ENCODE measurements at places on chromosomes 1 and 21. TPM values are rescaled to one million over a fixed set of nuclear protein-coding genes. Genes with fewer than 3 reads are reported as not detected.

DNA sequence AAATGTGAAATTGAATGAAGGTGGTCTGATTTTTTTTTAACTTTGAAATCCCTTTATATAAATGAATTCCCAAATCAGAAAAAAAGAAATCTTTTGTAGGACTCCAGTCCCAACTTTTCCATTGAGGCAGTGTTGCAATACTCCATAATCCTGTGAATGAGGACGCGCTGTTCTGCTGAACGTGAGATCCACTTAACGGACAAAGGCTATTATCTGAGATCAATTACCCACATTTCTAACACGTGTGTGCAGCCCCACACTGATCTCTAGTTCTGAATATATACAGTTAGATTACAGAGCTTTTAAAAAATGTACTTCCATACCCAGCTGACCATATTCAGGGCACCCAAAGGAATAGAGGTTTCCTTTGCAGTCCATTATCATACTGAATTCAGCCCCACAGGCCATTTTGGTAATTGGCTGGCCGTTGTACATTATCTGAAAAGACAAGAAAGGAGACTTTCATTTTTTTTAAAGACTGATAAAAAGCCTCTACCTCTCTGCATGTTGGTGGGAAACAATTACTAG, 19.0 kb downstream of the RCC2 start:
- H3K27me3 ChIP-seq, result no peaks in the 10 kb centered on the region
- H3K27ac ChIP-seq, result no peak overlapping the region
- H3K4me3 ChIP-seq, result no peak overlapping the region
- H3K4me1 ChIP-seq, result no peaks in the 10 kb centered on the region
- H3K36me3 ChIP-seq, result peaks cover 55% of the 10 kb centered on the region
- no peak for DNase-seq

The LCE2A gene
- polyA plus RNA-seq, result 0.12 TPM

GRCh38 chr1:11279630-11280029, 6.6 kb downstream of the UBIAD1 start:
- no peaks in the 10 kb centered on the region for H3K36me3 ChIP-seq
- H3K4me1 ChIP-seq, result peaks cover 6% of the 10 kb centered on the region
- no peak overlapping the region for H3K4me3 ChIP-seq
- no peaks in the 10 kb centered on the region for H3K27me3 ChIP-seq
- no peak for DNase-seq

The KCNT2 gene
- not detected for polyA plus RNA-seq

DNA sequence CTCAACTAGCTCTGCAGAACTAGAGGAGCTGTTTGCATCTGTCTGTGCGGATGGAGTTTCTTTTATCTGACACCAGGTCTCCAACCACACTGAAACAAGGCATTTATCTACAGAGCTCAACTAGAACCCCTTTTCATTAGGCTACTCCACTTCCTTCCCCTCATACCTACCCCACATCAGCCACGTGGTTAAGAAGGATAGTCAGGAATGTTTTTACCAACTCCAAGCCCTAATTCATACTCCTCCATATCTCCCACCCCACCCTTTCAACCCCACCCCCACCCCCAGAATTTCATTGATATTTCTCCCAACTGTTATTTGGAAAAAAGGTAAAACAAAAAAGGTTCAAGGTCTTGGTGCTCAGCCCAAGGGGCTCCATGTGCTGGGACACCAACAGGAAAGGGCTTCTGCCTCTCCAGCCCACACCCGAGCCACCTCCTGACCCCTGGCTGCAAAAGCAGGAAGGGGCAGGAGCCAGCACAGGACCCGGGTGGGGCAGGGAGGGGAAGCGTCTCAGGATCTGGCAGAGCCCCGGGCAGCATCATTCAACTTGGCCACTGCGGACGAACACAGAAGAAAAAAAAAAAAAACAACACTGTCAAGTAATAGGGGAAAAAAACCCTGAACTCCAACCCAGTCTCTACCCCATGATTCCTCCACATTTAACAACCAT, 7.0 kb downstream of the ENSA start:
- H3K4me1 ChIP-seq, result peaks cover 73% of the 10 kb centered on the region
- no peak for DNase-seq
- peak overlapping the region; percentile 64 for H3K27ac ChIP-seq
- H3K4me3 ChIP-seq, result no peak overlapping the region
- H3K36me3 ChIP-seq, result peaks cover 13% of the 10 kb centered on the region

DNA sequence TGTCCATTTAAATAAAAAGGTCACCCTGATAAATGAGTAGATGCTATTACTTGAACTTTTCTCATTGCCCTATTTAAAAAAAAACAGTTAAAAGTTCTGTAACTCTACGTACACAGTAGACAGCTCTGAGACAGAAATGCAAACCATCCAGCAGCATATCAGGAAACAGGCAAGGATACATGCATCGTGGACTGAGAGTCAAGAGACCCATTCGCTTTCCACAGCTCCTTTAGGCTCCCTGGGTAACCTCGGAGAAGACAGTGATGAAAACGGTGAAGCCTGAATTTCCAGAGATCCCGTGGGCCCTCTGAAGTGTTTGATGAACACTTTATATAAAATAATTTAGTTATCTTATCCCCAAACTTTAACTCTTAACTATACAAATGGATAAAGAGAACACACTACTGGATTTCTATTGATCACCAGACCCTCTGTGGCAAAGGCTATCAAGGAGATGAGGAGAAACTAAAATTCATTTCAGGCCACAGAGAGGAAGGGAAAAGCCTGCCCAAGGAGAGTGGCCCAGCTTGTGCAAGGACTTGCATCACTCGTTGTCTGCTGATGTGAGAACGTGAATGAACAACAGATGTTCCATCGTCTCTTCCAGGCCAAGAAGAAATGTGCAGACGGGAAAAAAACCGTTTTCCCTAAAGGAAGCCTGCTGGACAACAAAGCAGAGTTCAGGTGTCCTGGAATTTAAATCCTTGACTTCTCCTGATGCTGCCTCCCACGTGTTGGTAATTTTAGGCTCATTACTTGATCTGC, 131.0 kb downstream of the TGFBR3 start:
- no peaks in the 10 kb centered on the region for H3K4me1 ChIP-seq
- no peaks in the 10 kb centered on the region for H3K27me3 ChIP-seq
- no peaks in the 10 kb centered on the region for H3K36me3 ChIP-seq
- no peak for DNase-seq
- H3K4me3 ChIP-seq, result no peak overlapping the region

DNA sequence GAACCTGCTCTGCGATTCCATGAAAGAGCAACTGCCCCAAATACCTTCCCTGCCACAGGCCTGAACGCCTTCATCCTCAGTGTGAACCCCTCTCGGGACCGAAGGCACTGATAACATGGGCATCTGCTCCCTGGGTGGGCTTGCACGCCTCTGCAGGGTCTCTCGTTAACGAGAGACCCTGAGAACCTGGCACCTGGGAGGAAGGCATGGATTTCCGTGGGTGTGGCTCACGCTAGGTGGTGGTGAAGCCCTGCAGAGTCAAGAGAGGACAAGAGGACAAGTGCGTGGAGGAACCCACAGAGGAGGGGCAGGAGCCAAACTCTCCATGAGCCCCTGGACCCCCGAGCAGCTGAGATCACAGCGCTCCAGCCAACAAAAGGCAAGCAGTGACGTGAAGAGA, 26.8 kb upstream of the COL6A2 start:
- H3K4me1 ChIP-seq, result no peaks in the 10 kb centered on the region
- H3K4me3 ChIP-seq, result no peak overlapping the region

- no peaks in the 10 kb centered on the region for H3K36me3 ChIP-seq
- no peaks in the 10 kb centered on the region for H3K27me3 ChIP-seq
- H3K27ac ChIP-seq, result no peak overlapping the region
These were observed 73.2 kb upstream of the GADD45A start for GRCh38 chr1:67611846-67612245.

Data from keratinocyte (primary cell).